ENCODE measurements at places on chromosomes 2 and 18.
A peak's percentile ranks its signal among the peaks of the same experiment; 100 is the strongest.

- peak; percentile 19 for DNase-seq
Measured at GRCh38 chr2:101806123-101806522, 108.6 kb downstream of the MAP4K4 start.

GRCh38 chr18:23883277-23883790, 131.2 kb upstream of the TTC39C start:
- no peak for DNase-seq

- no peak for DNase-seq
Measured at GRCh38 chr2:202148515-202149154, 75.6 kb downstream of the KIAA2012 start.

GRCh38 chr2:50491541-50492476, 540.1 kb downstream of the NRXN1 start:
- peak; percentile 31 for DNase-seq

- no peak for DNase-seq
Measured at GRCh38 chr2:41598161-41598894, 449.5 kb upstream of the PKDCC start.

DNA sequence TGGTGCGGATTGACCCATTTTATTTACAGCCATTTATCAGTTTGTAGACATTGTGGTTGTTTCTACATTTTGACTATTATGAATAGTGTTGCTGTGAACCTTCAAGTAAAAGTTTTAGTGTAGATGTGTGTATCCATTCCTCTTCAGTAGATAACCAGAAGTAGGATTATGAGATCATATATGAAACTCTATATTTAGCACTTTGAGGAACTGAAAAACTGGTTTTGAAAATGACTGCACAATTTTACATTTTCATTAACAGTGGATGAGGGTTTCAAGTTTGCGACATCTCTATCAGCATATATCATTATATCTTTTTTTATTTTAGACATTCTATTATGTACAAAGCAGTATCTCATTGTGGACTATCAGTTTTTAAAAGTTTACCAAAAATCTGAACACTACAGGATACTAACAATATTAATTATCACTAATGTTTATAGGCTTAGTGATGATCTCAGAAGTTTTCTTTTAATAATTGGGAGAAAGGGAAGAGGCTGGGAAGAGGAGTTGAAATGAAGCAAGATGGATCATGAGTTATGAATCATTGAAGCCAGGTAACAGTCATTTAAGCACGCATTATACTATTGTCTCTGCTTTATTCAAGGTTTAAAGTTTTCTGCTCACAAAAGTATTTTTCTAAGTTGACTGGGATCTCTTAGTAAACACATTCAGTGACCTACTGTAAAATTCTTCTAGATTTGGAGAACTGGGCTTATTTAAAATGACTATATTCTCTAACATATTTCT, 329.0 kb upstream of the LRATD1 start:
- peak; percentile 29 for DNase-seq

- DNase-seq, result no peak
Measured at GRCh38 chr2:8926356-8926755, 77.1 kb downstream of the MBOAT2 start.

- DNase-seq, result no peak
Measured at GRCh38 chr2:159725713-159726112, 13.4 kb downstream of the MARCHF7 start.

- no peak for DNase-seq
Measured at GRCh38 chr2:190490502-190490901, 44.0 kb downstream of the NEMP2 start.

DNA sequence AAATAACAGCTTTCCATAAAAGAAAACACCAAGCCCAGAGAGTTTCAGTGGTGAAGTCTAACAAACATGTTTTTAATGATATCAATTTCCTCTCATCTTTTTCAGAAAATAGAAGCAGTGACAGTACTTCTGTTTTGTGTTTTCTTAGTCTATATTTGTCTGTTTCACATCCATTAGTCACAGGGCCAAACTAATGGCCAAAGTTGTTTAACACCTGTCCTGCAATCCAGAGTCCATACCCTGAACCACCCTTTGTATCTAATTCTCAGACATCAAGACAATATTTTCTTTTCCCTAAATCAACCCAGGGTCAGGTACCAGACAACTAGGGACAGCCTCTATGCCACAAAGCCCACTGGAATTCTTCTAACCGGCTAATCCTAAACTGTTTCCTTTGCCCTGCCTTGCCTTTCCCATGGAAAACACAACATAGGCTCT, 25.9 kb downstream of the TMSB10 start:
- DNase-seq, result no peak
